ENCODE measurements at places on chromosomes 2 and 18. TPM values are rescaled to one million over a fixed set of nuclear protein-coding genes. Genes with fewer than 3 reads are reported as not detected.

DNA sequence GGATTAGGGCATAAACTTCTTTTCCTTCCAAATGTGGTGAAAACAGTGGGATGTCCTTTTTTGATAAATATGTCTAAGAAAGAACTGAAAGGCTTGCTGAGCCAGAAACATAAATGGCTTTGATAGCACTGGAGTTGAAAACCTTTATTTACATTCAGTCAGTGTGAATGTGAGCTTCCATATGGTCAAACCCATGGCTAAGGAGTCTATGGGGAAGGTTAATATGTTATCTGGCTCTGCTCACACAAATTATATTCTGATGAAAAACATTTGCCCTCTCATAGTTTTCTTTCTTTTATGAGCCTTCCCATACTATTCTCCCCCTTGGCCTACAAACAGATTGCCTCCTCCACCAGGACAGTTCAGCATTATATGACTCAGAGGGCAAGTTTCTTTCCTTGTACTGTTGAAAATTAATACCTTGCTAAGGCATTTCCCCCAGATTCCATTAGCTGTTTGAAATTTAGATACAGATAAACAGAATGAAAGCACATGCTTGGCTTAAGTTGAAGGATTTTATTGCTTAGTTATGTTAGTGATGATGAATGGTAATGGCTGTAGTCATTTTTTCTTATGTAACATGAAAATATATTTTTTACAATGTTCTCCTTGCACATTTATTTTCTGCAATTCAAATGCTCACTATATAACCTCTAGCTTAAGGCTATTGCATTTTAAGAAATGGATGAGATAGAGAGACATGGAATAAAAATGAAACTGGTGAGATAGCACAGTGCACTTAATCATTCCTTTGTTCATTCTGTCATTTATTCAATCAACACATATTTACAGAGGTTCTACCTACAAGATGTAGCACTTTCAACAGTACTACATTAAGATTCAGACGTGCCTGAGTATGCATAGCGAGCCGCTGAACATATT is 544.1 kb downstream of the LRRTM4 start:
- H3K36me3 ChIP-seq = no peaks in the 10 kb centered on the region
- no peaks in the 10 kb centered on the region for H3K27me3 ChIP-seq
- no peak for DNase-seq
- no peak overlapping the region for H3K27ac ChIP-seq
- no peak overlapping the region for H3K4me3 ChIP-seq
- H3K4me1 ChIP-seq = no peaks in the 10 kb centered on the region

CLIP4 gene
- total RNA-seq = 0.46 TPM

CD8B2 gene
- total RNA-seq = 0.05 TPM

DNA sequence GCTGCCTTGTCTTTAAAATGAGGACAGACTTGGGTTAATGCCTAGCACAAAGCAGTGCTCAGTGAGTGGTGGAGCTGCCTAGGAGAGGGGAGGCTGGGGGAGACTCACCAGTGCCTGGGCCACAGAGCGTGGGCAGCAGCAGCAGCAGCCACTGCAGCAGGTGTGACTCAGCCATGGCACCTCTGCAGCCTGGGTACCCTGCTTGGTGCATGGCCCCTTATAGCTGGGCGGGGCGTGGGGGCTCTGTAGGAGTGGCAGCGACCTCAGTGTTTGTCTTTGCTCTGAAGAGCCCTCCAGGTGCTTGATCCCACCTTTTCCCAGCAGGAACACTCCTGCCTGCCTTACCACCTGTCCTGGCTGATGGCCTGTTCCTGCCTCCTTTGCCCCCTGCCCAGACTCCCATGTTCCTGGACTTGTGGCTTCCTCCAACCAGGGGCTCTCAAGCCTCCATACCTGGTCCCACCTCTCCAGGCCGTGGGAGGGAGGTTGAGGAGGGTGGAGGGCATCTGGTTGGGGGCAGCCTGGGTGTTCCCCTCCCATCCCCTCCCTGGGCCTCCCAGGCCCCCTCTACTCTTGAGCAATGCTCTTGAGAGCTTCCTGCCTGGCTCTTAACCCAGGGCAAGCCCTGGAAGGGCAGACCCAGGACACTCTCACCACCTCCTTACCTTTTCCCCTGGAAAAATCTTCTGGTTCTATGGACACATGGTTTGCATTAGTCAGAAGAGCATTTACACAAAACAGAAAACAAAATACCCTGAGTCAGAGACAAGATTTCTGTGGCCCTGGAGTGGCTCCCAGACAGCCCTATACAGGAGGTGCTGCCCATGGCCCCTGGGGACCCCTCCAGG is at the start of gene SFTPB:
Gene SFTPB, minus strand, starts transcription at position 191 of the 848 bp plus-strand sequence. Its CDS starts 16 bp downstream, at position 175.
- no peak for DNase-seq
- peaks cover 9% of the 10 kb centered on the region for H3K4me1 ChIP-seq
- H3K36me3 ChIP-seq = peaks cover 17% of the 10 kb centered on the region
- no peak within 1 kb of the TSS for H3K4me3 ChIP-seq
- no peak within 1 kb of the TSS for H3K27ac ChIP-seq
- peaks cover 22% of the 10 kb centered on the region for H3K27me3 ChIP-seq

DNA sequence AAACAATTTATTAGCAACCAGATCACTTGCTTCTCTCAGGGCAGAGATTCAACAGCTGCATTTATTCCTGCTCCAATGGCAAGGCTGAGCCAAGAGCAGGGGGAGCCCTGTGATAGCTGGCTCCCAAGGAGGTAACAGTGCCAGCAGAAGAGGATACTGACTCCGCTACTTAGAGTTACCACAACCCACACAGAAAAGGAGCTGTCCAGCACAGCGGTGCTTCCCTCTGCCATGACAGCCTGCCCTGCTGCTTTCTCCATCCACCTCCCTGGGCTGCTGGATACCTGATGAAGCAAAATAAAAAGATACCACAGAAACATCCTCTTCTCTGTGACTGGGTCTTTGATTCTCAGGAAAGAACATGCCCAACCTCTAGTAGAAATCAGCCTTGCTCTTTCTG is 467.2 kb downstream of the LRRTM4 start:
- H3K36me3 ChIP-seq = no peaks in the 10 kb centered on the region
- H3K4me3 ChIP-seq = no peak overlapping the region
- H3K27me3 ChIP-seq = no peaks in the 10 kb centered on the region
- H3K4me1 ChIP-seq = no peaks in the 10 kb centered on the region

DCDC2C gene
- total RNA-seq = not detected

SRD5A2 gene
- total RNA-seq = 0.64 TPM

DNAJC5G gene
- total RNA-seq = not detected

- H3K4me3 ChIP-seq = no peak overlapping the region
- H3K4me1 ChIP-seq = peaks cover 20% of the 10 kb centered on the region
- DNase-seq = no peak
- peaks cover 3% of the 10 kb centered on the region for H3K27me3 ChIP-seq
These were observed 69.9 kb upstream of the KLF7 start for GRCh38 chr2:207235621-207236020.

- H3K27me3 ChIP-seq = peaks cover 9% of the 10 kb centered on the region
- H3K27ac ChIP-seq = no peak overlapping the region
- no peak overlapping the region for H3K4me3 ChIP-seq
These were observed 152.6 kb downstream of the LDLRAD4 start for GRCh38 chr18:13370995-13371625.

- H3K27me3 ChIP-seq = peaks cover 3% of the 10 kb centered on the region
- no peak overlapping the region for H3K4me3 ChIP-seq
- no peak overlapping the region for H3K27ac ChIP-seq
These were observed 49.9 kb downstream of the LYPD1 start for GRCh38 chr2:132620115-132620514.

DNA sequence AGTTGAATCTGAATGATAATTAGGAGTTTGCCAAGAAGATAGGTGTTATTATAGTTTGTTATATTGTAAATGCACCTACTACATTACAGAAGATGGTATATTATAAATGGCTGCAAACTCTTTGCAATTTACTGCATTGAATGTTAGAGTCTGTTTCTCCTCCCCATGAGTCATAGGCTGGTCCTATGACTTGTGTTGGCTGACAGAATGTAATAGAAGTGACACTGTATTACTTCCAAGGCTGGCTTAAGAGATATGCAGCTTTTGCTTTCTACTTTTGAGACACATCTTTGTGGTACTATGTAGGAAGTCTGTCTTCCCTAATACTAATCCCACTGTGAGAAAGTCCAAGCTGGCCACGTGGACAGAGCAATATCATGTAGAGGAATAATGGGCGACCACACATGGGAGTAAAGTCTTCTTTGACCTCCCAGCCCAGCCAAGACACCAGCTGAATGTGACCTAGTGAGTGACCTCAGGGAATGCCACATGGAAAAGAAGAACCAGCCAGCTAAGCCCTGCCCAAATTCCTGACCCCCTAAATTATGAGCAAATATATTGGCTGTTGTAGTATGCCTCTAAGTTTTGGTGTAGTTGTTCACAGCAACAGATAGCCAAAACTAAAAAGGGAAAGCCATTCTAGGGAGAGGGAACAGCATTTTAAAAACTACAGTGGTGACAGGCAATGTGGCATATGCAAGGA is 6.8 kb upstream of the DDX1 start:
- peaks cover 15% of the 10 kb centered on the region for H3K4me1 ChIP-seq
- no peak overlapping the region for H3K27ac ChIP-seq
- H3K27me3 ChIP-seq = no peaks in the 10 kb centered on the region
- no peak for DNase-seq
- H3K4me3 ChIP-seq = no peak overlapping the region

GRCh38 chr2:172613040-172613439 is 57.1 kb downstream of the PDK1 start:
- H3K4me3 ChIP-seq = no peak overlapping the region
- H3K36me3 ChIP-seq = peaks cover 4% of the 10 kb centered on the region
- no peak overlapping the region for H3K27ac ChIP-seq
- no peak for DNase-seq
- H3K27me3 ChIP-seq = no peaks in the 10 kb centered on the region
- no peaks in the 10 kb centered on the region for H3K4me1 ChIP-seq

PAIP2B gene
- 2.9 TPM for total RNA-seq

DNA sequence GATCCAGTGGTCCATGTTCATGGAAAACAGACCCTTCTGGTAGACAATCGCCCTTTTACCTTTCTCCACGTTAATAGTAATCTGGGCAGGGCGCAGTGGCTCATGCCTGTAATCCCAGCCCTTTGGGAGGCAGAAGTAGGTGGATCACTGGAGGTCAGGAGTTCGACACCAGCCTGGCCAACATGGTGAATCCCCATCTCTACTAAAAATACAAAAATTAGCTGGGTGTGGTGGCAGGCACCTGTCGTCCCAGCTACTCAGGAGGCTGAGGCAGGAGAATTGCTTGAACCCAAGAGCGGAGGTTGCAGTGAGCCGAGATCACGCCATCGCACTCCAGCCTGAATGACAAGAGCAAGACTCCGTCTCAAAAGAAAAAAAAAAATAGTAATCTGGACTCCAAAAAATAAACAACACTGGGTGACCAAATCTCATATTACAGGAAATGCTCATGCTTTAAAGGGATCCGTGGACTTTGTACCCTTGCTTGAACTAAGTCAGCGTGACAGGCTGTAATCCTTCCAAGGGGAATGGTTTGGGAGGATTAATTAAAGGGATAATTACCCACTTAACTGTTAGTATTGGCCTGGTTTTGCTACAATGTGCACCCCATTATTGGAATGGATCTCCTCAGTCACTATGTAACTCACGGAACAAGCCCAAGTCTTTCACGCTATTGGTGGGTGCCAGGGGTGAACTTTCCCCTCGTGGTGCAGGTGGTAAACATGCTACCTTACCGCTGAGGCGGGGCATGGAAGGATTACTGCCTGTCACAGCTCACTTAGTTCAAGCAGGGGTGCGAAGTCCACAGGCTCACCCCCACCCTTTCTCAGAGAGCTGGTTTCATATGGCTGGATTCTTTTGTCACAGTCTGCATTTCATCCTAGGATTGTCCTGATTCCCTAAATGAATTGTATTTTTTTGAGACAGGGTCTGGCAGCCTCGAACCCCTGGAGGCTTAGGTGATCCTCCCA is 36.7 kb downstream of the PROC start:
- no peaks in the 10 kb centered on the region for H3K36me3 ChIP-seq
- peaks cover 4% of the 10 kb centered on the region for H3K4me1 ChIP-seq
- no peak overlapping the region for H3K27ac ChIP-seq
- no peak overlapping the region for H3K4me3 ChIP-seq
- no peak for DNase-seq

DNA sequence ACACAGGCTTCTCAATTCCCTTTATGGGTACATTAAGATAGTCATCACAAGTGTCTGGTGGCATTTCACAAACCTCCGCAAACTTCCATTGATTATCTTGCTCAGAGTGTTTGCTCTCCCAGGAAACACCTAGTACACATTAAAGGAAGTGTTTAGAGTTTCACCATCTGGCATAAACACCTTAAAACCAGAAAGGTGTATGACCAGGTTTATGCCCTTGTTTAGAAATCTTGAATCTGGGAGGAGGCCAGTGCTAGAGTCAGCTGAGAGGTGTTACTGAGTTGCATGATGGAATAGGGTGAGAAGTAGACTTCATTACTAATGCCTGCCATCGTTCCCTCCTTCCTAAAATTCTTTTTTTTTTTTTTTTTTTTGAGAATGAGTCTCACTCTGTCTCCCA is 78.9 kb upstream of the FAM237A start:
- H3K4me1 ChIP-seq = no peaks in the 10 kb centered on the region
- no peaks in the 10 kb centered on the region for H3K27me3 ChIP-seq
- H3K36me3 ChIP-seq = no peaks in the 10 kb centered on the region
- H3K27ac ChIP-seq = no peak overlapping the region
- DNase-seq = no peak

DNA sequence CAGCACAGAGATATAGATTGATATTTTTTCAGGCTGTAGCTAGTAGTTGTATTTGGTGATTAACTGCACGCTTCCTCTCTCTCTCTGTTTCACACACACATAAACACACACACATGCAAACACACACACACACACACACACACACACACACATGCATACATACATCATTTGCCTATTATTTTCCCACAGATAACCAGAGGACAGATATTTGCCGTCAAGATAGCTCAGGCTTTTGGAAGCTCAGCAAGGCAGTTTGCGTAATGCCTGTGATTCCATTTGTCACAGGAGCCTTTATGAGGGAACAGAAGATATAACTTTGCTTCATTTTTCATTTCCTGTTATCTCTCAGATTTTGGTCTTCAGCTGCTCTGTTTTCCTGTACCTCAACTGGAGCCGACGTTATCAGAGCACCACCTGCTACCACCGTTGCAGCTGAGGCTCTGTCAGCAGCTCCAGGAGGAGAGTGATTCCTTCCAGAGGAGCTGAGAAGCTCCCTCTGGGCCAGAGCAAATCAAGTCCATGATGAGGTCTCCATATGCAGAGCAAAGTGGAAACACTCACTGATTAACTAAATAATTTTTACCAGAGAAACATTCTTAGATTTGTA is 341.9 kb upstream of the PIK3C3 start:
- H3K36me3 ChIP-seq = no peaks in the 10 kb centered on the region
- no peaks in the 10 kb centered on the region for H3K27me3 ChIP-seq
- no peaks in the 10 kb centered on the region for H3K4me1 ChIP-seq
- no peak overlapping the region for H3K4me3 ChIP-seq
- H3K27ac ChIP-seq = no peak overlapping the region

ARL6IP6 gene
- total RNA-seq = 22.7 TPM

- H3K36me3 ChIP-seq = no peaks in the 10 kb centered on the region
- H3K4me3 ChIP-seq = no peak overlapping the region
- no peak for DNase-seq
These were observed 142.7 kb downstream of the SCG2 start for GRCh38 chr2:223459328-223459939.

CFAP221 gene
- total RNA-seq = 1.1 TPM

- peak overlapping the region; percentile 4 for H3K27ac ChIP-seq
- H3K4me1 ChIP-seq = peaks cover 38% of the 10 kb centered on the region
- peaks cover 1% of the 10 kb centered on the region for H3K27me3 ChIP-seq
These were observed 71.4 kb downstream of the PLCL1 start for GRCh38 chr2:197875763-197876162.

- H3K27me3 ChIP-seq = no peaks in the 10 kb centered on the region
- H3K4me3 ChIP-seq = no peak overlapping the region
- no peaks in the 10 kb centered on the region for H3K4me1 ChIP-seq
- DNase-seq = no peak
These were observed 112.2 kb upstream of the SESTD1 start for GRCh38 chr2:179376881-179377280.

- H3K4me3 ChIP-seq = no peak overlapping the region
- H3K36me3 ChIP-seq = no peaks in the 10 kb centered on the region
- peaks cover 11% of the 10 kb centered on the region for H3K27me3 ChIP-seq
- H3K27ac ChIP-seq = no peak overlapping the region
These were observed 26.4 kb upstream of the CD207 start for GRCh38 chr2:70861777-70862625.

RAB6D gene
- 0.59 TPM for total RNA-seq

GKN2 gene
- 0.36 TPM for total RNA-seq

All from endothelial cell (in vitro differentiated cells).